ENCODE measurements at places on chromosomes 16 and 17. TPM values are rescaled to one million over a fixed set of nuclear protein-coding genes. Genes with fewer than 3 reads are reported as not detected.

The NEUROD2 gene
- not detected for total RNA-seq

The NPIPB5 gene
- 46.0 TPM for total RNA-seq

The SDR42E1 gene
- total RNA-seq: 4.4 TPM

The COPS3 gene
- 51.1 TPM for total RNA-seq

The PLD6 gene
- 2.2 TPM for total RNA-seq

The ALOX12 gene
- total RNA-seq: not detected

The TNFRSF12A gene
- 91.1 TPM for total RNA-seq

The SLC52A1 gene
- total RNA-seq: not detected

The RSL1D1 gene
- total RNA-seq: 77.0 TPM

The WFDC1 gene
- total RNA-seq: 0.19 TPM

The CDC6 gene
- total RNA-seq: 3.3 TPM

The KRT39 gene
- not detected for total RNA-seq

The HOXB1 gene
- total RNA-seq: not detected
